ENCODE measurements at places on chromosomes 11 and 22.

GRCh38 chr11:122100756-122101080, 15.3 kb downstream of the BLID start:
- DNase-seq: no peak

- DNase-seq: no peak
Measured at GRCh38 chr11:117582433-117582832, 214.6 kb downstream of the DSCAML1 start.

GRCh38 chr11:9462806-9463537, 2.2 kb downstream of the ZNF143 start:
- DNase-seq: no peak

DNA sequence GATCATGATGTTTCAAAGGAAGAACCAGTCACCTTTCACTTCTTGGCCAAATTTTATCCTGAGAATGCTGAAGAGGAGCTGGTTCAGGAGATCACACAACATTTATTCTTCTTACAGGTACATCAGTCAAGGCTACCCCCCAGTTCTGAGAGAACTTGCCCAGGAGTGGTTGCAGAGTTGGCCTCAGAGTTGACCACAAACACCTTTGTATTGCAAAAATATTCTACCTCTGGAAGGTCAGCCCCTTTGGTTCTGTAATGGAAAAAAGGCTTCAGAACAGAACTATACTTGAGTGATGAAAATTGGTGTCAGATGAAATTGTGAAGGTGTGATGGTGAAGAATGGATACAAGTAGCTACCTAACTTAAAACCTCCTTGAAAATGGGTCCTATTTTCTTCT, 35.7 kb downstream of the NF2 start:
- DNase-seq: no peak

GRCh38 chr11:19890308-19890707, 177.7 kb downstream of the NAV2 start:
- DNase-seq: no peak

DNA sequence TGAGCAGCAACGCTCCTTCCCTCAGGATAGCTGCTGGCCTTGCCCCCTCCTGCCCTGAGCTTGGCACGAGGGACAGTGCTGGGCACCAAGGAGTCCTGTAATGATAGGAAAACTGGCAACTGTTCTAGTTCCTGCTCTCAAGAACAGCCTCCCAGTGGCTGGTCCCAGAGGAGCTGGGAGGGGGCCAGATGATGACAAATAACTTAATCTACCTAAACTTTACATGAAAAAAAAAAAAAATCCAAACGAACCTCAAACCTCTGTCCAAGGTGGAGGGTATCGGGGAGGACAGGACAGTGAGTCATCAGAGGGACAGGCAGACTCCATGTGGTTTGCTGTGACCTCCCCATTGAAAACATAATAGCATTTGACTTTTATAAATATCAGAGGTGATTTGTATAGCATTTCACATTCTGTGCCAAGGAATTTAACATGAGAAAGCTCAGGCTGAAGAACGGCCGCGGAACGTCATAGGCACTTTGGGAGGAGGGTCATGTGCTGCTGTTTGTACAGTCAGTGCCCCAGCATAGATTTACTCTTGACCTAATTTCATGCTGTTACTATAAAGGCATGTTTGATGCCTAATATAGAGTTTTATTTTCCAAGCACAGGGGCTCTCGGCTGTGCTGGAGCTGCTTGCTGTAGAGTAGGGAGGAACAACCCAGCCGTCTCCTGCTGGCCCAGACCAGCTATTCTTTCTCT, 98.2 kb upstream of the NNMT start:
- DNase-seq: no peak

DNA sequence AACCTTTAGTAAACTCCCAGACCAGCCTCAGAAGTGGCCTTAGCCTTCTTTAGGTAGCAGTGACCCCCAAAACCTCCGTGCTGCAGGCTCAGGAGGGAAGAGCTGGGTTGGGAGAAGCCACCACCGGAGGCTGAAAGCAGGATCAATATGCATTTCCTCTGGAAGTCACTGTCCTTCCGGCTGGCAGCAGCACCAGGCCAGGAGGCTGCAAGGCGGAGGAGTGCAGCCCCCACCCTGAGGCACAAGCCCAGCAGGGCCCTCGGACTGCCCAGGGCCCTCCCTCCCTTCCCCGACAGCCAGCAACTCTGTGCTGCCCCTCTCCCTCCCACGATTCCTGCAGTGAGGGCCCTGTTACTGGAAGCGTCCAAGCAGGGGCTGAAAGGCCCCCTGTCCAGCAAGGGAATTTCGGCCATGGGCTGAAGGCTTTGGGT, 3.2 kb upstream of the NRXN2 start:
- DNase-seq: no peak

GRCh38 chr11:72918851-72919250, 104.6 kb downstream of the ATG16L2 start:
- DNase-seq: no peak

GRCh38 chr11:57340039-57340615, 2.0 kb downstream of the P2RX3 start:
- no peak for DNase-seq
